ENCODE measurements at places on chromosomes 3 and 15.

DNA sequence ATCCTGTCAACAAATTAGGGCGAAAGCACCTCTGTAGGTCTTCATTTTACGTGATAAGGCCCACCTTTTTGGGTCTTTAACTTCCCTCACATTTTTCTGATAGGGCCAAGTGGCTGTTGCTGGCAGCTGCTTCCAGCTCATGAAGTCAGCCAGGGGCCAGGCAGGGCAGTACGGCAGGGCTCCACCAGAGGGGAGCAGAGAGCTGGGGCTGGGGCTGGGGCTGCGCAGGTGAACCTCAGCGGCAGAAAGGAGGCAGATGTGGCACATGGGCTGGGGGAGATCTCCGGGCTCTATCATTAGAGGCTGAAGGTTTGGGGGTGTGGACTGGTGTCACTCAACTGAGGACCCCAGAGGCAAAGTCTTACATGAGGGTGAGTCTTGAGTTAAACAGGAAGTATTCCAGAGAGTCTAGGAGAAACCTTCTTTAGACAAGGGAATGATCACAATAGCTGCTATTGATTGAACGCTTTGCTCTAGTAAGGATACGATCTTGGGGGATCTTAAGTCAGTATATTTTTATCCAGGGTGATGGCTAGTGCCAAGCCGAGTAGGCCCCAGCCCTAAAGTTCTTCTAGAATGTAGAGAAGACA is 62.8 kb upstream of the MEX3B start:
- peak; percentile 84 for DNase-seq

GRCh38 chr3:46662771-46663551 is 30.5 kb downstream of the ALS2CL start:
- no peak for DNase-seq

DNA sequence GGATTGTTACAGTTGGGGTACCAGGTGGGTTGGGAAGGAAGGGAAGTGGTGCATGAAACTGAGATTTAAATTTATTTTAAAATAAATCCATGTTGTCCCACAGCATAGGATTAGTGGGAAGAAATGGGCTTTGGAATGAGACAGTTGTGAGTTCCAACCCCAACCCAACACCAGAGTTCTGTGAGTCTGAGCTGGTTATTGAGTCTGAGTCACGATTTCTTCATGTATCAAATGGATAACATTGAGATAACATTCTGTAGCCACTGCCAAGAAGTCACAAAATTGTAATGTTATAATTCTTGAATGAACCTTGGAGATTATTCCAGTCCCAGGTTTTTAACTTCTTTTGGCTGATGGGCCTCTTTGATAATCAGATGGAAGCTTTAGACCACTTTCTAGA is 13.7 kb downstream of the IFT122 start:
- no peak for DNase-seq

DNA sequence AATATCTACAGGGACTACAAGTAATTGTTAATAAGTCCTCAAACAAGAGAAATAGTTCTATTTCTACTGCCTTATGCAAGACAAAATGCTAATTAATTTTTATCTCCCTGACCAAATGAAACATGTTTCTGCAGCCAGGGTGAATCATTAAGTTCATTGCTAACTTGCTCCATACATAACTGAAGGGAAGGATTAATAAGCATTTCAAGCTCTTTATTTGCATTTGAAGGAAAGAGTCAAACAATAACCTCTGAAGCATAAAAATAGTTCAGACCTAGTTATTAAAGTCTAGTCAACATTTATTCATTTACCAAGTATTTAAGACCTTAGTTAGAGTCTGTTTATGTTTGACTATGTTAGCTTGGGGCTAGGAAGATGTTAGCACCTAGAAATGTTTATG is 120.0 kb downstream of the ATP1B3 start:
- DNase-seq: no peak

- no peak for DNase-seq
Measured at GRCh38 chr15:31214864-31215489, 111.7 kb upstream of the KLF13 start.

DNA sequence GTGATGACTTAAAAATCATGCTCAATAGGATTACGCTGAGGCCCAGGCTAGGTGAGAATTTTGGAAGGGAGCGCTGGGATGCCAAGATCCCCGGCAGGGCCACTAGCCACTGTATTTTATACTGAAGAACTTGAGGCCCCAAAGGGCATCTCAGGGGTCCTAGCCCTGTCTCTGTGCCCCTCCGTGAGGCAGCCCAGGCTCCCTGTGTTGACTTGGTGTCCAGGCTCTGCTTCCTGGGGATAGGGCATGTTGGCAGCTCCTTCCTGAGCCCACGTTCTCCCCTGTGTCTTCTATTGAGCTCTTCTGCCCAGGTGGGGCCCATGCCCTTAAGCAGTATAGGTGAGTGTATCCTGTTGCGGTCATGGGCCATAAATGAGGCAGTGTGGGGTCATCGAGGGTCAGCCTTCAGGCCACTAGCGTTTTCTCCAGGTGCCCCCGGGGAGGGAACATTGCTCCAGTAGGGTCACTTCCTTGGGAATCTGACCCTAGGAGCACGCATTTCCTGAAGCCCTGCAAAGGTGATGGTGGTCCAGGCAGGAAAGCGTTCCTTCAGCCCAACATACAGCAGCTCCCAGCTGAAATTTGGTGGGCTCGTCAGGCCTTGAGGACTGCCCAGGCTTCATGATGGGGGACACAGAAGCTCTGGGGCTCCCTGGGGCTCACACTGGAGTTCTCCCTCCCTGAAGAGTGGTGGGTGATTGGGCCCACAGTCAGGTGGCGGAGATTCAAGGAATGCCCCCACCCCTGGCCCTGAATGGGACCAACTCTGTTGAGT is 189.4 kb downstream of the UBE3A start:
- no peak for DNase-seq

DNA sequence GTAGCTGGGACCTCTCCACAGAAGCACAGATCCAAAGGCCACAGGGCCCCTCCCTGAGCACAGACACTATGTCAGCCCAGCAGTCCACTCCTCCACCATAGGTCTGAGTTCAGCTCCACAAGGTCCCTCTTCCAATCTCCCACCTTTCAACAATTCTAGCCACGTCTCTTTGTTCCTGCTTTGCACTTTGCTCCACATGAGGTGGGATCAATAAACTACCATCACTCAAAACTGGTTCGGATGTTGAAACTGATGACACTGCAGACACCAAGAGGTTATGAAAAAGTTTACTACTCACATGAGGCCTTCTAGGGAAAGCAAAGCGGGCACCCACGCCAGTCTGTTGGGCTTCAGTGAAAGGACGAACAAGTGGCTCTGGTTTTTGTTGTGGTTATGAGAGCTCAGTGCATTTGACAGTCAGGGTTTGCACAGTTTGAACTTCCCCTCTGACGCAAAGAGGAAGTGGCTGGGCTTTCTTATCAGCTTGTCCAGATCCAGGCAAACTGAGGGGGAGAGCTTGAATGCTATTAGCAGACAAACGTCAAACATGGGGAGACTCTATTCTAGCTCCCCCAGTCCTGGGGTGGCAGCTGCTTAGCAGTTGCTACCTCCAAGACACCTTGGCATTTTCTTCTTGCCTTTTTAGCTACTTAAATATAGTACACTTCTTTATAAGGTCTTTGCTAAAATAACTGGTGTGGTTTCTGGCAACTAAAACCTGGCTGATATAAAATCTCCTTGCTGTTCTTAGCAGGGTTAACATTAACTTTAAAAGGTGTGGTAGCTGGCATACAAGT is 37.8 kb downstream of the ZNF445 start:
- peak; percentile 42 for DNase-seq

DNA sequence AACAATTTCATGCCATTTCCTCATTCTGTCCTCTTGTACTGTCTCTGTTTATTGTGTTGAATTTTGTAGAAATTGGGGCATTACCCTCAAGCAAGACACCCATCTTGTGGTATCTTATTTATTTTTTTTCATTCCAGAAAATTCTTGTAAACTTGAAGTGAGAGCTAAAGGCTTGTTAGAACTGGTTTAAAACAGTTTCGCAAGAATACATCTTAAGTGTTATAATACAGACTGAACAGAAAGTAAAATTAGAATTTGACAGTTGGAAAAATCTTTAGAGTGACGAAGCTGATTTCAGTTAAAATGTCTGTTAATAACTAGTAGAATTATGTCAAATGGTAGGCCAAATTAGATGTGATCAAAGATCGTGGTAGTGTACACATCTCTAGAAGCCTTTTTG is 26.9 kb downstream of the RNF13 start:
- no peak for DNase-seq

GRCh38 chr15:48283396-48284145 is 47.7 kb upstream of the DUT start:
- no peak for DNase-seq

DNA sequence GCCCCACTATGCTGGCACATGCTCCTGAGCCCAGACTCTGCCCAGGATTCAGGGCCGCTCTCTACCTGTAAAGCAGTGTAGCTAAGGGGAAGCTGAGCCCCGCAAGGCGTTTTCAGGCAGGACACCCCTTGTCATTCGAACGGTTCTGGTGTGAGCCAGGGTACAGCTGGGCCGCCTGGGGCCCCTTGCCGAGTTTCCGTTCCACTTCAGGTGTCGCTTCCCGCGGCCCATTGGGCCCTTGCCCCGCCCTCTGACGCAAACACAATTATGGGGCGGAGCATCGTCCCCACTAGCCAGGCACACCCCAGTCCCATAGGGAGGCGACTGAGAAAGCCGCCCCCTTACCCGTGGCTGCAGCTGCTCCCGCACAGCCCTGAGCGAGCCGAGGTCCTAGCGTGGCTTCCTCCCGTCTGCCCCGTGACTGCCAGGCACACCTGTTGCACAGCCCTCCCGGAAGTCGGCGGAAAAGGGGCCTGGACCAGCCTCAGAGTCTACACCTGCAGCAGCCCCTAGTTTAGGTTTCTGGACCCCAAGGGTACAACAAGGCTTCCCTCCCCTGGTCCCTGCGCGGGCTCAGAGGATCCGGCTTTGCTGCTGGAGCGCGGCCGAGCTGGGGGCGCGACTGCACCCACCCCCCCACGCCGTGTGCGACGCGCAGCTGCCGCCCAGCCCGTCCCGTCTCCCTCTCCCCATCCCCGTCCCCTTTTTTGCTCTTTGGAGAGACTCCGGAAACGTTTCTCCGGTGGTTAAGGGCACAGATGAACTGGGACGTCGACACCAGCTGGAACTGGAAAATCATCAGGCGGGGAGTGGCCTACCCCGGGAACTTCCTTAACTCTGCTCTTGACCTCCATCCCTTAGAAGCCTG is at the start of gene PLSCR2:
PLSCR2 (minus strand) TSS at position 412 of the 868 bp plus-strand sequence. CDS start 9,657 bp downstream, outside the sequence.
- peak; percentile 81 for DNase-seq

DNA sequence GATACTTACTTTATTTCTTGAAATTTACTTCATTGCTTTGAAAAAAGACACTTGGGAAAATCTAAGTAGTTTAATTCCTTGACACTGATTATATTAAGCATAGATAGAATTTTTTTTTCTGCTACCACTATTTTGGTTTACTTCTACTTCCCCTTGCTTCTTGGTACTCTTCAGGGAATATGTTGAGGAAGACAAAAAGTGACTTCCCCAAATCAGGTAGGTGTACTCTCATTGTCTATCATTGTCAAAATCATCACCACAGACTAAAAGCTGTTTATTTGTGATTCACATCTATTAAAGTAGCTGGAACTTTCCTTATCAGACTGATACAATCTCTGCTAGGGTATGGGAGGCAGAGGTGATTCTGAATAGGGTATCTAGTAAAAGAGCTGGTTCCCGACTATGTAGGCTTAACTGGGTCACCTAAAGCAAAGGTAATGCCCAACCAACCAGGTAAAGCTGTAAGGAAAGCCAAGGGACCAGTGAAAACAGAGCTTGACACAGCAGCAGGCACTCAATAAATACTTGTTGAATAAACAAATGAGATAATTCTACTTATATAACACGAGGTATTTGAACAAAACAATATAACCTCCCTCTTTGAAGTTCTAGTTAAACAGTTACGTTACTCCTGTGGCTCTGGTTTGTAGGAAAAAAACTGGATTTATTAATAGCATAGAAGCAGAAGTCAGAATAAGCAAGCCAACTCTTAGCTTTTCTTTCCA is 346.9 kb downstream of the PLCL2 start:
- DNase-seq: no peak

DNA sequence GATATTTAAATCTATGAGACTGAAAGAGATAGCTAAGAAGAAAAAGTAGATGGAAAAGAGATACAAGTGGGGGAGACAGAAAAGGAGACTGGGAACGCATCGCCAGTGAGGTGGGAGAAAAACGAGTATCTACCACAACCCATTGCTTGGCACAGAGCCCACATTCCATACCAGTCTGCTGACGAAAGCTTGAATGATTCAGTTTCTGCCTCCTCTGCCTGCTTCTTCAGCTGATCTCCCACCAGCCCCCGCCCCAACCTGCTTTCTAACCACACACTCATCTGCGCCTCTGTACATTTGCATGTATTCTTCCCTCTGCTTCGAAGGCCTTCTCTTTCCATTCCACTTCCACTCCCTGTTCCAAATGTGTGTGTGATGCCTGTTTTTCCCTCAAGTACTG is 188.1 kb downstream of the USP13 start:
- no peak for DNase-seq

DNA sequence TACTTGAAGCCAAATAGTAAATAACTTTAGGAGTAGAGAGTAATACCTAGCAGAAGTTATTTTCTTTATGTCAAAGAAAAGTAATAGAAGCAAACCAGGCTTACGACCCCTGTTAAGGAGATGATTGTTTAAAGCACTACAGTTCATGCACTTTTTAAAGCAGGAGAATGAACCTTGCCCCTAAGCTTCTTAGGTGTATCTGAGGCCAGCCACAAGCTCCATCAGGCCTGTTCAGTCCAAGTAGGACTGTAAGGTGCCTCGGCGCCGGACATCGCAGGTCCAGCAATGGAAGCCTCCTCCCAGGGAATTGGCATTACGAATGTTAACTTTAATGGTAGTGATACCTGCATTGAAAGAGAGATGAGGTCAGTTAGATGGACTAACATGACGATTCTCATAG is 16.5 kb downstream of the GATM start:
- DNase-seq: no peak

DNA sequence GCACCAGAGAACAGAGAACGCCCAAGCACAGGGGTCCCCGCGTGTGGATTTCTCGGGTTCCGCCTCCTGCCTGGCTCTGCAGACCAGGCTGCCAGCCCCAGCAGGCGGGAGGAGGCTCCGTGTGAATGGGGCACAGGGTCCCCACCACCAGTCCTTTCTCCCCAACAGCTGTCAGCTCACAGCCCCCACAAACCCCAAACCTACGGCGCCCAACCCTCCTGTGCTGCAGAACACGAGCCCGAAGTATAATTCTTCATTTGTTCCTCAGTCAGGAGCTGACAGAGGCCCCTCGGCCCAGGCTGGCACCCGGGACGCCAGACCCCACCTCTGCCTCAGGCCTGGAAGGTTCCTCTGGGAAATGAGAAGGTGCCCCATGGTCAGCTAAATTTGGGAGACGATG is 78.0 kb downstream of the TBC1D2B start:
- no peak for DNase-seq

DNA sequence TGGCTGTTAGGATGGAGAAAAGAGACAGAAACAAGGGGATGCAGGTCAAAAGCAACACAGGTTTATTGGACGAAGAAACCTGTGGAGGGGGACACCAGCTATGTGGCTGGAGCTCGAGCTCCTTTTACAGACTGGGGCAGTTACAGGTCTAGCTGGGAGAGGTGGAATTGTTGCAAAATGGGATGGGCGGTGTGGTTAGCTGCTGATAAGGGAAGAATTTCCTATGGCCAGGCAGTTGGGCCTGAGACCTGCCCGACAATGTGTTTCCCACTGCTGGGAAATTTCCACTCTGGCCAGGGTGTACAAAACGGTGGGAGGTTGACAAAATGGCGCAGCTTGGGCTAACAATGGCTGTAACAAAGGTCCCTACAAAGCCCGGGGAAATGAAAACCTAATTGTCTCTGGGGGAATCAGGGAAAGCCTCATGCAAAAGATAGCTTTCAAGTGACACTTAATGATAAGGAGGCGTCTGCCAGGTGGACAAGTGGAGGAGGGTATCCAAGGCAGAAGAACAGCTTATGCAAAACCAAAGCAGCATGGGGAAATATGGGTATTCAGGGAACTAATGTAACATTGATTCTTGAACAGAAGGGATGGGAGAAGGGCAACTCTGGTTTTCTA is 137.4 kb upstream of the SGO1 start:
- no peak for DNase-seq
